ENCODE measurements at places on chromosomes 12 and 14.

- DNase-seq: no peak
Measured at GRCh38 chr14:61051051-61051450, 70.0 kb downstream of the SLC38A6 start.

- DNase-seq: no peak
Measured at GRCh38 chr12:20967756-20968155, 157.3 kb downstream of the SLCO1B3 start.

DNA sequence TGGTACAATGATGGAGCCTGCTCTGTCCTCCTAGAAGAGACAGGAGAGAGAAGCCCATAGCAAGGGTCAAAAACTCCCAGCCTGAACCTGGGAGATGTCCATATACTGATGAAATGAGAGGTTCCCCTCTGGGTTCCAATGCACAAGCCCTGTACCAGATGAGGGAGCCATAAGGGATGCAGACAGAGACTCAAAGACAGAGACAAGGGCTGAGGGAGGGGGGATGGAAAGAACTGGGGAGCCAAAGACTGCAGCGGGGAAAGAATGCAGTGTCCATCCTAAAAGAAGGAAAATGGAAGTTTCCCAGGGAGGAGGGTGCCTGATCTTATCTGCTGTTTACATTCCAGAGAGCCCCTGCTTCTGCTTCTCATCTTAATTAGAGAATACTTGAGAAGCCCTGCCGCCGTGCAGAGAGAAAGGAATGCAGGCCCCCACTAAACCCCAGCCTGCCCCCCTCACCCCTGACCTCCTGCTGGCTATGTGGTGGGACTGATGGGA is 27.7 kb downstream of the KRT18 start:
- no peak for DNase-seq

DNA sequence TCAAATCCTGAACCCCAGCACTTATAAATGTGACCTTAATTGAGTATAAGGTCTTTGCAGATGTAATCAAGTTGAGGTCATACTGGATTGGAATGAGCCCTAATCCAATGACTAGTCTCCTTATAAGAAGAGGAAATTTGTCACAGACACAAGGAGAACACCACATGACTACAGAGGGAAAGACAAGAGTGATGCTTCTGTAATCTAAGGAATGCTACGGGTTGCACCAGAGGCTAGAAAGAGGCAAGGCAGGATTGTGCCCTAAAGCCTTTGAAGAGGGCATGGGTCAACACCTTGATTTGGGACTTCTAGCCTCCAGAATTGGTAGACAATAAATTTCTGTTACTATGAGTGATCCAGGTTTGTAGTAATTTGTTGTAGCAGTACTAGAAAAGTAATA is 135.0 kb downstream of the FOXG1 start:
- DNase-seq: no peak

GRCh38 chr14:76348898-76349297 is 27.0 kb upstream of the ESRRB start:
- DNase-seq: no peak

- no peak for DNase-seq
Measured at GRCh38 chr12:27474344-27474743, 27.8 kb downstream of the SMCO2 start.

- DNase-seq: no peak
Measured at GRCh38 chr12:117227000-117227653, 36.9 kb upstream of the FBXO21 start.

GRCh38 chr12:63400718-63401117 is 249.7 kb upstream of the AVPR1A start:
- no peak for DNase-seq

GRCh38 chr12:26192142-26192541 is 3.2 kb upstream of the SSPN start:
- DNase-seq: no peak

GRCh38 chr14:64478634-64479250 is 13.4 kb downstream of the AKAP5 start:
- DNase-seq: no peak

GRCh38 chr14:105368426-105368825 is 29.9 kb upstream of the TEX22 start:
- no peak for DNase-seq

DNA sequence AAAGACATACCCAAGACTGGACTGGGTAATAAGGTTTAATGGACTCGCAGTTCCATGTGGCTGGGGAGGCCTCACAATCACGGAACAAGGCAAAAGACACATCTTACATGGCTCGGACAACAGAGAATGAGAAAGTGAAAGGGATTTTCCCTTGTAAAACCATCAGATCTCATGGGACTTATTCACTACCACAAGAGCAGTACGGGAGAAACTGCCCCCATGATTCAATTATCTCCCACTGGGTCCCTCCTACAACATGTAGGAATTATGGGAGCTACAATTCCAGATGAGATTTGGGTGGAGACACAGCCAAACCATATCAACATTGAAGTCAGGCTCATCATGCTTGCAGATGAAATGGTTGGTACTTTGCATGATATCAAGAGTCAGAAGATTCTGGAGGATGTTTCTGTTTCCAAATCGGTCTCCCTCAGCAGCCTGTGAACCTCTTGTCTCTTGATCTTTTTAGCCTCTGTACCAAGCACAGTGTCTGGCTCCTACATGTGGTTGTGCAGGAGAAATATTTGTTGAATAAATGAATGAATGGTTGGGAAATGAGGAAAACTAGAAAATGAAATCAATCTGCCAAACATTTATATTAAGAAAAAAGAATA is 98.6 kb downstream of the VRK1 start:
- no peak for DNase-seq

DNA sequence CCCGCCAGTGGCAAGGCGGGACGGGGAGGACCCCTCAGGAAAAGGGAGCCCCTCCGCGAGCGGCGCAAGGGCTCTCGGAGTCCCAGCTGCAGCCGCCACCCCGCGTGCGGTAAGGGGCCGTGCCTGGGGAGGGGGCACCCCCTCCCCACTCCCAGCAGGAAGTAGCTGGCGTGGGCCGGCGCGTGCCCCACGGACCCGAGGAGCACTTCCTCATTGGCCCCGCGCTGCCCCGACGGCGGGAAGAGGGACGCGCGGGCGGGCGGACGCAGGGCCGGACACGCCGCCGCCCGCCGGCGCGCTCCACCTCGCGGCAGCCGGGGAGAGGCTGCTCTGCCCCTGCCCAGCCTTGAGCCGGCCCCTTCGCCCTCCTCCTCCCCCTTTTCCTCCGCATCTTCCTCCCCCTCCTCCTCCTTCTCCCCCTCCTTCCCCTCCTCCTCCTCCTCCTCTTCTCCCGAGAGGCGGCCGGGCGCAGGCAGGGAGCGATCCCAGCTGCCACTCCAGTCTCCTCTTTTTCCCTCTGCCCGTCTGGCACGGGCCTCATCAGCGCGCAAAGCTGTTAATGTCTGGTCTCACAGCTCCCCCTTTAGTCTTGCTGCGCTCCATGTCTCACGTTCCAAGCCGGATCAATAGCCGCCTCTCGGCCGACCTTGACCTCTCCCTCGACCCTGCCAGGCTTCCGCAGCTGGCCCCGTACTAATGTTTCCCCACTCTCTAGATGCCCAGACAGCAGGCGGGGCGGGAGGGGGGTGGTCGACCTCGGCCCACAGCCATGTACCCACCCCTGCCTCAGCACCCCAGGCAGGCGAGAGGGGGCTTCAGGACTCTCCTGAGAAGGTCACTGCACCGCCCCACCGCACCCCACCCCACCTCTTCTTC is 2.6 kb upstream of the BCL11B start:
- DNase-seq: no peak

DNA sequence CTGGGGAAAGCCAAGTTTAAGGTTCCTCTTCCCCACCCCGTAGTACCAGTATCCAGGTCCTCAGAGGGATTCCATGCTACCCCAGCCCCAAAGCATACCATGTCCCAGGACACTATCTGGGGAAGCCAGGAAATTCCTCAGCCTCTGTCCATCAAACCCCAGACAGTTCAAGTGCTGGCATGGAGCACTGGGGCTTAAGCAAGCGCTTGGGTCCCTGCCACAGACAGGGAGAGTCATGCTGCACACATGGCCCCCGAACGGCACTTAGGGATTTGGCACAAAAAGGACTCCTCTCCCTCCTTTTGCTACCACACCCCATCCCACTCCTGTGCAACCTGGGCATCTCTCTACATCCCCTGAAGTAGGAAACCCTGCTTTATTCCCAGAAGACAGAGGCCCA is 21.8 kb downstream of the ADCY6 start:
- DNase-seq: no peak

DNA sequence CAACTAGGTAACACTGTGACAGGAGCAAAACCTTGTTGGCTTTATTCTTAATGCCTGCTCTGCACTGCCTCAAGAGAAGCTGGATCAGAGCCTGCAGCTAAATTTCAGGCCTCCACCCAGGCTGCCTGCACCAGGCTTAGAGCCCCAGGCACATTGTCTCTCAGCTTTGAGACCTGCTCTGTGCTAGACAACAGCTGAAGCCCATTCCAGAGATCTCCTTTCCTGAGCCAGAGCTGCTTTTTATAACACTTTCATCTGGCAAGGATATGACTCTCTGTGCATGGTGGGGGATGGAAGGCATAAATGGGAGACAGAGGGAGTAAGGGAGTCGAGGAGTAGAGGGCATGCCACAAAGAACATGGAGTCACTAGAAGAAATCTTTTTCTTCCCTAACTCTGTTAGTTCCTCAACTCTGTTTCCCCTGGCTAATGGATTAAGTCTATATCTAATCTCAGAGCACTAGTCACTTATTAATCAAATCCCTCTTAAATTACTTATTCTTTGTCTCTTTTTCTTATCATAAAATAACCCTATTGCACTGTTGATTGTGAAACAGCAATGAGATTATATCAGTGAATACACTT is 27.1 kb upstream of the LUM start:
- no peak for DNase-seq

- DNase-seq: no peak
Measured at GRCh38 chr12:2779281-2779680, 15.5 kb upstream of the FKBP4 start.

GRCh38 chr12:64608901-64609535 is 1.3 kb upstream of the RASSF3 start:
- no peak for DNase-seq

- DNase-seq: no peak
Measured at GRCh38 chr12:114936148-114937079, 252.4 kb upstream of the TBX3 start.

- DNase-seq: no peak
Measured at GRCh38 chr12:25494926-25495325, 58.2 kb downstream of the LMNTD1 start.

DNA sequence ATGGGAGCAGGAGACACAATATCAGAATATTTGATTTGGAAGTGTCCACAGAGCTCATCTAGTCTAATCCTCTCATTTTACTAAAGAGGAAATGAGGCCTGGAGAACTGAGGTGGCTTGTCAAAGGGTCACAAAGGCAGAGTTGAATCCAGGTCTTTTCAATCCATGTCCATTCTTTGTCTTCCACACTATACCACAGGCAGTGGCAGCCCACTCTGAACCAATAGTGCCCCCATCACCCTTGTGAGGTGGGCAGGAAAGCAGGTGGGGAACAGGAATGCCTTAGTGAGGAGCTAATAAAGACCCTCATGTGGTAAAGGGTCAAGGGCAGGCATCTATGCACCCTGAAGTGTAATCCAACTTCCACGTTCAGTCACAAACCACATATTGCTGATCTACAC is 134.8 kb upstream of the EGLN3 start:
- DNase-seq: no peak

DNA sequence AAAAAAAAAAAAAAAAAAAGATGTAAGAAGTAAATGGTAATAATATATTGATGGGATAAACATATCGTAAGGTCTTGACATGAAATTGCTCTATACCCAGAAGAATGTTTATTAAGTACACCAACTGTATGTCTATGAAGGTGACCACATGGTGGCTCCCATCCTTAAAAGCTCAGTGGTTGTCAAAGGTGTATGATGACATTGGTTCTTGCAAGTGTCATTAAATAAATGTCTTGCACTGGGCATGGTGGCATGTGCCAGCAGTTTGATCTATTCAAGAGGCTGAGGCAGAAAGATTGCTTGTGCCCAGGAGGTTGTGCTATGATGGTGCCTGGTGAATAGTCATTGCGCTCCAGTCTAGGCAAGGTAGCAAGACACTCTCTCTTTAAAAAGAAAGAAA is 10.4 kb downstream of the CCT2 start:
- DNase-seq: no peak

DNA sequence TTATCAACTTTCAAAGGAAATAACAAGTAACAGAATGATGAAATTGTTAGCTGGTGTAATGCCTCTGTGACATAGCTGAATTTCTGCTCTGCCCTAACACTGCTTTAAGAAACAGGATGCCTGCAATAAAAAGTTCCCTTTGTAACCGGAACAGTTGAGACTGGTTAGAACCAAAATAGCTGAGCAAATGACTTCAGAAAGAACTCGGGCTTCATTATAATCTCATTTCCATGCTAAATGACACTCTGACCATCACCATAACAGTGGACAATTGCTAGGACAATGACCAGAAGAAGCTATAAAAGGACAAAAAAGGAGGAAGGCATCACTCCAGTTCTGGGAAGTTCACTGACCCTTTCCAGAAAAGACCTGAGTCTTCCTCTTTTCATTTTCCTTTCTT is 23.5 kb upstream of the PYGL start:
- no peak for DNase-seq

- no peak for DNase-seq
Measured at GRCh38 chr12:117875744-117876435, 92.9 kb downstream of the KSR2 start.

DNA sequence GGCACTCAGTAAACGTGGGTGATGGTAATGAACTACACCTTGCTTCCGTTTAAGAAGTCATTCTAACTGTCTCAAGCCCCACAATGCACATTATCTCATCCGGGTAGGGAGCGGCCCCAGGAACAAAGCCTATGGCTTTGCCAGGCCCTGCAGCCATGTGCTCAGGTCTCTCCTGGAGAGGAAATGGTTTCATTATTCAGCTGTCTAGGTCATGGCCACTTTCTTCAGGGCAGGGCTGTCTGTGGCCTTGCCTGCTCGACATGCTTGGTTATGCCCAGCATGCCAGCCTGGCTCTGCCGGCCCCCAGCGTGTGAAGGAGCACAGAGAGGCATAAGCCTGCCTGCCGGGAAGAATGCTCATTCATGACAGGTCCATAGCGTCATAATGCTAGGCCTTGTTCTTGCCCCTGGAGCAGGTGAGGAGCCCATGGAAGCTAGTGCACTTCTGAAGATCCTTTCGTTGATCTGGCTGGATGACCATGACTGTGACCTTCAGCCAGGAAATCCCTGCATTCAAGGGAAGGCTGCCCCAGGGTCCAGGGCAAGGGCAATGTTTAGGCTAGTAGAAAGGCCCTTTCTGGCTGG is 26.3 kb upstream of the FOS start:
- DNase-seq: no peak

DNA sequence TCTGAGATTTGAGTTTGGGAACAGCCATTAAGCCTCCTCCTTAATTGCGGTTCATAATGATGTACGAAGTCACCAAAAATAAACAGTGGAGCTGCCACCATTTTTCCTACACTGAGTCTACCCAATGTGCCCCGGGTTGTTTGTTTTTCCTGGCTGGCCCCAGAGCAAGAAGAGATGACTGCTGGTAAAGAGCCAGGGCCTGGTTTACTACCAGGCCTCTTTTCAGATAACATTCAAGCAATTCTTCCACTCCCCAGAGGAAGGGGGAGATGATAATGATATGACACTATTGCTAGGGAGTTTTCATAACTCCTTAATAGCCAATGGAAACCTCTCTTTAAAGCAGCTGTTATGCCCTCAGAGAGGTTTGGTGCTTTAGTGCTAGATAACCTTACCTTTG is 42.3 kb downstream of the BRAP start:
- DNase-seq: no peak

- DNase-seq: no peak
Measured at GRCh38 chr14:76421662-76422061, 45.7 kb downstream of the ESRRB start.

- no peak for DNase-seq
Measured at GRCh38 chr14:78202163-78202562, 32.0 kb downstream of the NRXN3 start.

Measured in stimulated activated CD4-positive, alpha-beta T cell treated with anti-CD3 and anti-CD28 coated beads, Interleukin-2, amount 100 ng/mL, for 4 hours (primary cell).